Activated CD8-positive, alpha-beta memory T cell treated with anti-CD3 and anti-CD28 coated beads for 4 hours (primary cell): ENCODE measurements at places on chromosomes 2 and 18.

GRCh38 chr2:166138667-166139066 is 10.8 kb upstream of the SCN1A start:
- DNase-seq = no peak

DNA sequence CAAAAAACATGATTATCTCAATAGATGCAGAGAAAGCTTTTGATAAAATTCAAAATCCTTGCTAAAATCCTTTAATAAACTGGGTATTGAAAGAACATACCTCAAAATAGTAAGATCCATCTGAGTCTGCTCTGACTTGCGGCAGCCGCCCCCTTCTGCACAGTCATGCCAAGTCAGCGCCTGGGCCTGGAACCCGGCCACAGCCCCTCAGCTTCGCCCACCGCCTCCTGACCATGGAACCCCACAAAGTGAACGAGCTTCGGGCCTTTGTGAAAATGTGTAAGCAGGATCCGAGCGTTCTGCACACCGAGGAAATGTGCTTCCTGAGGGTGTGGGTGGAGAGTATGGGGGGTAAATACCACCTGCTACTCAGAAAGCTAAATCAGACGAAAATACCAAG is 270.9 kb upstream of the TFPI start:
- no peak for DNase-seq

GRCh38 chr18:44742126-44742525 is 61.4 kb downstream of the SETBP1 start:
- no peak for DNase-seq

DNA sequence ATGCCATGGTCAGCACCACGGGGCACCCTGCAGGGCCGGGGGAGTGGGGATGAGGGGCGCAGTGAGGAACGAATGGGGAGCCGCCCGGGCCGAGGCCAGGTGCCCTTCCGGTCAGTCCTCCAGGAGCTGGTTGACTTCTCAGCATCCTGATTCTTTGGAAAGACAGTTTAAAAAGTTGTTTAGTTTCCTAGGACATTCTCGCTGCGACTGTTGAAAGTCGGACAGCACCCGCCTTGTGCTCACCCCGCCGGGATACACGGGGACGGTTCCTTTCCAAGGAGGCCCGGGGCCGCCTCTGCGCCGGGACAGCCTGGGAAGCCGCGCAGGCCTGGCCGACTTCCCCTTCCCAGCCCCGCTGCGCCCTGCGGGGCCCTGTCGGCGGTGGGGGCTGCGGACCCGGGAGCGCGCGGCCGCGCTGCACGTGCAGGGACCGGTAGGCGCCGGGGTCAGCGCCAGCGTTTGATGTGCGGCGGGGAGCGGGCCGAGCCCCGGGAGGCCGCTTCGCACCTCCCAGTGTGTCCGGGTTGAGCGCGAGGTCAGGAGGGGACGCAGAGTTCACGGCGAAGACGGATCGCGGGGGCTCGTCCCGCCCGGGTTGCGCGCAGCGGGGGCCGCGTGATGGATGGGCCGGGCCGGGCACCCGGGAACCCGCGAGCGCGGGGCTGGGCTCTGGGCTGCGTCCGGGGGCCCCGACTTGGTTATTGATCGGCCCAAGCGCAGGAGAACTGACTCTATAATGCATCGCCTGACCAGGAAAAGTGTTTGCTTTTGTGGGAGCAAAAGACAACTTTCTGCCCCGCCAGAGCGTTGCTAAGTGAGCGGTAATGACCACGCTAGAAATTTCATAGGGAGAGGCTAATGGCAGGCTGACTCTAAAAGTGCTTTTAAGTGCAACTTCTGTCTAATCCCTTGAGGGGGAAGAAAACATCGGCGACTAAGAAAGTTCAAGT is 28.0 kb upstream of the SMIM21 start:
- DNase-seq = no peak

- no peak for DNase-seq
Measured at GRCh38 chr2:241808721-241809382, at the start of gene NEU4. NEU4 (plus strand) TSS chr2:241809193; CDS start chr2:241814485, 5,292 bp downstream.

DNA sequence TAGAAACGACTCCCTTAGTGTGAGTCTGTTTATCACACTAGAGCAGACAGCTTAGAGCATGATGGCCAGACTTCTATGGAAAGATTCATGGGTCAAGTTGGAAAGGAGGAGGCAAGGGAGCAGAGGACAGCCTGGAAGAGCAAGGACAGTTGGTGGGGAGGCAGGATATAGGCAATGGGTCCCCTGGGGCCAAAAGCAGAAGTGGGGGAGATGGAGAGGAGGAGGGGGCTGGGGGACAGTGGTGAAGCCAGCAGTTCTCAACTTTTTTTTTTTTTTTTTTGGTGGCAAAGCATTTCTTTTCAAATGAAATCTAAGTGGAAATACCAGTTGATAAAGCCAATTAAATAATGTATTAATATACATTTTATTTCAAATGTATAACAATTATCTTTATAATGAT is 197.9 kb downstream of the HRH4 start:
- DNase-seq = no peak

DNA sequence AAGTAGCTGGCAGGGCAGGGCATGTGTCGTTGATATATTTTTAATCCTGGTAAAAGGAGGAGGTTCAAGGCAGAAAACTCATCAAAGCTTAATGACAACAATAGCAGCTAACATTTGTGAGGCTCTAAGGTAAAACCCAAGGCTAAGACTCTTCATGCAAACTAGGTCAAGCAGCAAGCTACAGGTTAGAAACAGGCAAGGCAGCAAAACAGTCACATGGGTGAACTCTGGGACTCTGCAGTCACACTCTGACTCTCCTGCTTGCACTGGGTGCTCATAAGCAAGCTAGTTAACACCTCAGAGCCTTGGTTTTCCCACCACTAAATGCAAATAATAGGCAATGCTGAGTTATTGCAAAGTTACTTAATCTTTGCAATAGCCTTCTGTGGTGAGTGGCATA is 7.9 kb downstream of the IL1RN start:
- DNase-seq = no peak

DNA sequence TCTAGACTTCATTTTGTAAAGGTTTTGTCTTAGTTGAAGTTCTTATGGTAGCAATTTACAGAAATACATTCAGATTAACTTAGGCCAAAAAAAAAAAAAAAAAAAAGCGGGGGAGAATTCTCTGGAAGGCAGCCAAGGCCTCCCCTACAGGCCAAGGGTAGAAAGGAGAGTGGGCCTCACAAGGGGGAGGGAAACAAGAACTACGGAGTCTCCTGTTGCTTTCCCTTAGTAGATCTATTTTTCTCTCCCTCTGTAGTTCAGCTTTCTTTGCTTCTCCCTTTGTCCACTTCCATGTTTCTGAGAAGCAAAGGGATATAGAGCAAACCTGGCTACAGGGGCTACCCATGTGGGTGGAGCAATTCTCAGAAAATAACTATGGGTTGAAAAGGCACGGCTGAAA is 2.4 kb upstream of the STK11IP start:
- no peak for DNase-seq

- DNase-seq = no peak
Measured at GRCh38 chr2:101125374-101125773, 25.8 kb downstream of the TBC1D8 start.

DNA sequence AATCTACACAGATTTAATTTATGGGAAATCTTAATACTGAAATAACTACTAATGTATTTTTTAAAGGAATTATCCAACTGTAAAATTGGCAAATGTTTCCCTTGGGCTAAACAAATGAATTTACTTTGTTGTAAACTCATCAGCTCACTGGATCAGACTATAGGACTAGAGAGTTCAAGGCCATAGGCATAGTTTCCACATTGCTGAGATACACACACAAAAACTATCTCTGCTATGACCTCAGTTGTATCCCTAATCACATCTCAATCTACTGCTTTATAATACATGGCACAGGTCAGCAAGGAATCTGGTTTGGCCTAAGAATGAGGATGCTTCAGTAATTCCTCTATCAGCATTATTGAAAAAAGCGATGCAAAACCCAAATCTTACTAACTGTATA is 101.1 kb upstream of the SLC39A10 start:
- no peak for DNase-seq

GRCh38 chr2:230891064-230891463 is 26.3 kb downstream of the ITM2C start:
- no peak for DNase-seq

- DNase-seq = no peak
Measured at GRCh38 chr2:200968735-200969134, 5.3 kb upstream of the ORC2 start.

- DNase-seq = no peak
Measured at GRCh38 chr18:68298330-68298729, 416.6 kb downstream of the TMX3 start.

- no peak for DNase-seq
Measured at GRCh38 chr2:28678175-28678855, 73.3 kb upstream of the PPP1CB start.

DNA sequence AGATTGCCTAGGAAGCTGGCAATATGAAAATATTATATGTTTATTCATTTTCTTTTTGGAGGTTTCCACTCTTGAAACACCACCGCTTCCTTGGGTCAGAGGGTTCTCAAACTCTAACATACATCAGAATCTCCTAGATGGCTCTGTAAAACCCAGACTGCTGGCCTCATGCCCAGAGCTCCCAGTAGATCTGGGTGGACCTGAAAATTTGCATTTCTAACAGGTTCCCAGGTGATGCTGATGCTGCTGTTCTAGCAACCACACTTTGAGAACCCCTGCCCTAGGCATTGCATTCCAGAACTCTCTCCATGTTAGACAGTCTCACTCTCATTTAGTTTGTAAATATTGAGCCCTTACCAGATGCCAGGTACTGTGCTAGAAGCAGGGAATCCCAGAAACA is 139.4 kb downstream of the FAM210A start:
- no peak for DNase-seq

DNA sequence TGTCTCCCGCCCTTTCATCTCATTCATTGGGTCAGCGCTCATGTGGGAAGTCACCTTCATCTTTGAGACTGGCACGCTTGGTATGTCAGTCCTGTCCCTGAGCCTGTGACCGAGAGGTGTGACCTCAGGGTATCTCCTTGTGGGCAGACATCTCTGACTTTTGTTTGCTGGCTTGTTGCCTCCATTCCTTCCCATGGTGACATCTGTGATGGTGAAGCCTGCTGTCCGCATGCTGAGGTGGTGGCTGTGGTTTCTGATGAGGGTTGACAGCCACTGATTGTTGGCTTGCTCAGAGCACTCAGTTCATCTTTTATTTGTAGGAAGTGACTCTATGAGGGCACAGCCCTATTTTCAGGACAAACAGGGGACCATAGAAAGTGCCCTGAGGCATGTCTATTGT is 139.2 kb downstream of the SLC4A3 start:
- DNase-seq = no peak

- DNase-seq = no peak
Measured at GRCh38 chr2:30448308-30448707, 1.3 kb downstream of the LCLAT1 start.

GRCh38 chr2:157196956-157197355 is 60.5 kb upstream of the GALNT5 start:
- DNase-seq = no peak

- peak; percentile 10 for DNase-seq
Measured at GRCh38 chr2:136381722-136382633, 264.0 kb upstream of the CXCR4 start.

DNA sequence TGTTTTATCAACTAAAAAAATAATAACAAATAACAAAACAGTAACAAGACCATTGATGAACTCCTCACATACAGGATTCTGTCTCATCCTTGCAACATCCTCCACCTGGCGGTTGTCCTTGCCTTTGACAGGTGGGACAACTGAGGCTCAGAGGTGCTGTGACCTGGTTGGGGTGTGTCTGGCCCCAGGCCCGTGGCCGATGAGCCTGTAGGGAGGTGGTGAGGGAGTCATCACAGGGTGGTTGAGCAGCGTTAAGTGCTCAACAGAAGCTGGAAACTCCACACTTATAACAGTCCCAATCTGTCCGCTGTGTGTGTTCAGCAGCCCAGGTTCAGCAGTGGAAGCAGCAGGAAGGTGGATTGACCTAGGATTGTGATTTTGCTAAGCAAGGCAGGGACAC is 131.6 kb upstream of the RAB12 start:
- DNase-seq = no peak

DNA sequence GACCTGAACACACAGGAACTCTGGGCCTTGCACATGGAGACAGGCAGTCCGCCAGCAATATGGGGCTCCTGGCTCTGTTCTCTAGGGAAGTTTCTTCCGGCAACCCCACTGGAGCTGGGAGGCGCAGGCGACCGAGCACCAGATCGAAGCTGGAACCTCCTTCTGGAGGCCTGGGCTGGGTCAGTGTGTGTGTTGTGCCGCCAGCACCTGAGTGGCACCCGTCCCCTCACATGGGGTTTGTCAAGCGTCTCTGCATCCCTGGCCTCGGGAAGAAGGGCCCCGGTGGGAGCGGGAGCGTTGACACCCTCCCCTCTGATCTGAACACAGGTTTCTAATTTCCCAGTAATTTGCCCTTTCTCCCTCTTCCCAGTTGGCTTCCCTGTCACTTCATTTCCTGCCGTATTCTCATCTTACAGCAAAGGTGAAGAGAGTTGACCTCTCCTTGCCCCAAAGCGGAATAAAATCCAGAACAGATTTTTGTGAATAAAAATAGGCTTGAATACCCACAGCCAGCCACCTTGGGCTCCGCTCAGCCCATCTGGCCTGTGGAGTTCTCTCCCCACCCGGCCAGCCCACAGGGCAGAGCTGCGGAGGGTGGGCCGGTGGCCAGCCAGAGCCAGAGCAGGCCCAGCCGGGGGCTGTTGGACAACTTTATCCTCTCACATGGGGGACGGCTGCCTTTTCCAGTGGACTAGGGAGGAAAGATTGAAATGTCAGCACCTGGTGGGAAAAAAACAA is 85.9 kb downstream of the APOB start:
- no peak for DNase-seq

DNA sequence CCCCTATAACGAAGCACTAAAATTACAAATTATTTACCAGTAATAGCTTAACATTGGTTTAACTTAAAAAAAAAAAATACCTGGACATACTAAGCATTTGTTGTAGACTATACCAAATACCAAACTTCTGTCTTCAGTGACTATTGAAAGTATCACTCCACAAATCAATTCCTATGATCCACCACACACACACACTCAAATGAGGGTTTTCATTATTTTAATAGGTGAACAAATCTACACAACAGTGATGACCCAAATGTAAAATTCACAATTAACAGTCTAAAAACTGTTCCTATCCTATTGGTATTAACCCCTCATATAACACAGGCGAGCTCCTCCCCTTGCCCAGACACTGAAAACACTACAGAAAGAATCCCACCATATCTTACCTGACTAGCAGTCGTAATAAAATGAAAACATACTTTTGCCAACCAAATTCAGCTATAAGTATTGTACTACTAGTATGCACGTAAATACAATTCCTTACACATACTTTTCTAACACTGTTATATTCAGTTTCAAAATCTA is 2.5 kb downstream of the SP3 start:
- DNase-seq = no peak

DNA sequence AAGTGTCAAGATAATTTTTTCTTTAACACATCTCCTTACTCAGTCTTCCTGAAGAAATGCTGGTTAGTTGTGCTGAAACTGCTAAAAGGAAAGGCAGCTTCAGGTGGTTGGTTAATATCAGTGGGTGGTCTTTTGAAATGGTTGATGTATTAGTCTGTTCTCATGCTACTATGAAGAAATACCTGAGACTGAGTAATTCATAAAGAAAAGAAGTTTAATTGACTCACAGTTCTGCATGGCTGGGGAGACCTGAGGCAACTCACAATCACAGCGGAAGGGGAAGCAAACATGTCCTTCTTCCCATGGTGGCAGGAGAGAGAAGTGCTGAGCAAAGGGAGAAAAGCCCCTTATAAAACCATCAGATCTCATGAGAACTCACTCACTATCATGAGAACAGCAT is 125.9 kb upstream of the CYRIA start:
- no peak for DNase-seq
